ENCODE measurements at places on chromosomes 7 and 10. TPM values are rescaled to one million over a fixed set of nuclear protein-coding genes. Genes with fewer than 3 reads are reported as not detected.

The USP6NL gene
- 2.8 TPM for total RNA-seq

The FOXI2 gene
- not detected for total RNA-seq

The HYAL4 gene
- not detected for total RNA-seq

- no peak overlapping the region for H3K27ac ChIP-seq
- H3K36me3 ChIP-seq, result no peaks in the 10 kb centered on the region
- H3K4me1 ChIP-seq, result no peaks in the 10 kb centered on the region
- DNase-seq, result no peak
- H3K27me3 ChIP-seq, result no peaks in the 10 kb centered on the region
Measured at GRCh38 chr7:5404421-5404826, 19.2 kb downstream of the TNRC18 start.

GRCh38 chr7:158351481-158351880 is 236.1 kb downstream of the PTPRN2 start:
- no peaks in the 10 kb centered on the region for H3K4me1 ChIP-seq
- H3K4me3 ChIP-seq, result no peak overlapping the region
- DNase-seq, result no peak

- no peaks in the 10 kb centered on the region for H3K4me1 ChIP-seq
- H3K4me3 ChIP-seq, result no peak overlapping the region
- no peak overlapping the region for H3K27ac ChIP-seq
- H3K36me3 ChIP-seq, result no peaks in the 10 kb centered on the region
- peaks cover 2% of the 10 kb centered on the region for H3K27me3 ChIP-seq
- no peak for DNase-seq
Measured at GRCh38 chr7:87785368-87785995, 90.7 kb downstream of the SLC25A40 start.

DNA sequence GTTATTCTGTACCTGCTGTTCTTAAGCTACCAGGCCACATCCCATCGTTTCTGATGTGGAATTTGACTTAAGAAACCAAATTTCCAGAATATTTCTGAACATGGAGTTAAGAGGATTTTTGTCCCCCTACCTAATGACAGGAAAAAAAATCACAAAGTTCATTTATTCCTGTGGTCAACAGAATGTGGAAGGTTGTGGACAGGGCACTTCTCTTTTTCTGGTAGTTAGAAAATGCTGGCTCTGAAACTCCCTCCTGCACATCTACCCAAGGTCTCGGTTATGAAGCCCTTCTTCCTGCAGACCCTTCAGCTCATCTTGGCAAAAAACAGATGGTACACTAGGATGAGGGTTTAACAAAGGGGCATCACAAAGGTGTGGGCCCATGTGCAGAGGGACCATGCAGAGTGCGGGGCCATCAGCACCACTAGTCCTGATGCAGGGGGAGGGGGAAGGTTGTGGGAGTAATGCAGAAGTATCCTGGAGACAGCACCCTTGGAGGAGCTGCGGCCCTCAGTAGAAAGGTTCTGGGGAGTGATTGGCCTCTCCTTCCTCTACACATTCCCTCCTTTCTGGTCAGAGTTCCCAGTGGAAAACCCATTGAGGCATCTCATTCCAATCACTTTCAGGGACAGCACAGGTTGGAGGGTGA is 9.8 kb downstream of the ALOX5 start:
- no peaks in the 10 kb centered on the region for H3K27me3 ChIP-seq
- no peak overlapping the region for H3K27ac ChIP-seq
- H3K4me3 ChIP-seq, result no peak overlapping the region
- no peak for DNase-seq
- H3K4me1 ChIP-seq, result no peaks in the 10 kb centered on the region
- H3K36me3 ChIP-seq, result no peaks in the 10 kb centered on the region

DNA sequence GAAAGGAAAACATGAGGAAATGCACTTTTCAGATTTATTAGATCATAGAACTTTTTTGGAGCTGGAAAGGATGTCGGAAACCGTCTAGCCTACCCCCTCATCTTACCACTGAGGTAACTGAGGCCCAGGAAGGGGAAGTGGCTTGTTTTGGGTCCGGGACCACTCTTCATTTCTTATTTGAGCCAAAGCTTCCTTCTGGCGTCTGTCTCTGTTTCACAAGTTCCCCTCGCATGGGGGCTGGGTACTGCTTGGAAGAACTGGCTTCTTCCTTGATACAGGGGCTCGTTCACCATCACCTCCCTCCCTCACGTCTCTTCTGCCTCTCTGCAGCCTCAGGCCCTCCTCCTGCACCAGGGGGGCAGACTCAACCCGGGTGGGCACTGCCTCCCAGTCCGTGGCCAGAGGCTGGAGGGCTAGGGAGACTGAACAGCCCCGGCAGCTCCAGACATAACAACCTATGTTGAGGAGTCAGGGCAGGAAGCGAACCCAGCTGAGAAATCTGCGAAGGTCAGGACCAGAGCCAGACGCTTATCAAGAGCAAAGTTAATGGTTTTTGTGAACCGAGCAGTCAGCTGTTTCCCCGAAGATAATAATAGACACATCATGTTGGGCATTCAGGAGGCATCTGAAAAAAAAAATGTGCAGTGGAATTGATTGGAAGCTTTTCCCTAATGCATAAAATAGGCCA is 12.9 kb downstream of the HTRA1 start:
- no peak for DNase-seq
- H3K4me3 ChIP-seq, result no peak overlapping the region
- peaks cover 10% of the 10 kb centered on the region for H3K27me3 ChIP-seq
- H3K36me3 ChIP-seq, result no peaks in the 10 kb centered on the region
- H3K4me1 ChIP-seq, result no peaks in the 10 kb centered on the region

DNA sequence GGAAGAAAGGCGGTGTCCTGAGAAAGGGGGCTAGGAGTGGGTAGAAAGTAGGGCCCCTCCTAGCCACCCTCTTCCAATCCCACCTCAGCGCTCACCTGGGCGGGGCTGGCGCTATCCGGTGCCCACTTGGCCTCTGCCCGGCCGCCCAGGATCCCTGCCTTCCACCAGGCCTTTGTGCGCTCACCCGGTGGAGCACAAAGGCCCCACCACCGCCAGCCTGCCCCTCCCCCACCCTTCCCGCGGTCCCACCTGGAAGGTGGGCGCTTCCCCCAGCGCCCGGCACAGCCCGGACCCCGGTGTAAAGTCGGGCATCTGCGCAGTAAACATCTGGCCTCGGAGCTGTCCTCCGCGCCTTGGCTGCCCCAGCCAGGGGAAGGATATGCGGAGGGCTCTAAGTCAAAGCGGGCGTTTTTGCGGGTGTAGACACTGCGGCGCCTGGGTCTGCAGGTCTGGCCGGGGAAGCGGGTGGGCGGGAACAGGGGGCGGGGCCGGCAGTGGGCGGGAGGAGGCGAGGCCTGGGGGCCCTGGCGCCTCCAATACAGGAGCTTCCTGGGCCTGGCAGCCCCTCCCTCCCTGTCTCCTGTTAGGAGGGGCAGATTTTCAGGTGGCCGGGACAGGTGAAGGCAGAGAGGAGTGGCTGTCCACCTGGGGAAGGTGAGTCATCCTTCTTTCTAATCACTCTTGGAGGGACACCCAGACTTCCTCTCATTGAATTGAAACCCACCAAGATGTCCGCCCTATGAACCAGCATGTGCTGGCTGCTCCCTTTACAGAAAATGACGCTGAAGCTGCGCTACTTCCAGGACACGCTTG is 49.3 kb downstream of the PNLIPRP2 start:
- H3K27me3 ChIP-seq, result no peaks in the 10 kb centered on the region
- no peak for DNase-seq
- no peaks in the 10 kb centered on the region for H3K36me3 ChIP-seq
- H3K4me3 ChIP-seq, result no peak overlapping the region
- H3K27ac ChIP-seq, result no peak overlapping the region
- no peaks in the 10 kb centered on the region for H3K4me1 ChIP-seq

DNA sequence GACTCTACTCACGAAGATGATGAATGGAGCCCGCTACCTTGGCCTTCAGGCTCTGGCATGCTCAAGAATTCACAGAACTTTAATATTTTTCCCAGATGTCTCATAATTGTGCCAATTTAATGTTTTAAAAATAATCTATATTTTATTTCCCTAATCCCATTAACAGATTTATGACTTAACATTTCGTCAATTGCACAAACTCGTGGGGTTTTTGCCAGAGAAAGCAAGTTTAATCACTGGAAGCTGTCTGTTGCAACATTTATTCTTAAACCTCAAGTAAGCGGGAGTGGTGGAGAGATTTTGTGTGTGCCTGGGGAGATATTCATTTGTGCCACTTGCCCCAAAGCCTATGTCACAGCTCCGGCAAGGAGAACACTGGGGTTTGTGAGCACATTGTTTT is 117.9 kb downstream of the TEX36 start:
- no peaks in the 10 kb centered on the region for H3K27me3 ChIP-seq
- no peaks in the 10 kb centered on the region for H3K36me3 ChIP-seq
- no peaks in the 10 kb centered on the region for H3K4me1 ChIP-seq
- H3K27ac ChIP-seq, result no peak overlapping the region
- no peak for DNase-seq

- H3K27ac ChIP-seq, result no peak overlapping the region
- no peaks in the 10 kb centered on the region for H3K27me3 ChIP-seq
- H3K36me3 ChIP-seq, result no peaks in the 10 kb centered on the region
- H3K4me3 ChIP-seq, result no peak overlapping the region
- H3K4me1 ChIP-seq, result no peaks in the 10 kb centered on the region
- no peak for DNase-seq
Measured at GRCh38 chr10:111482621-111483216, 405.9 kb downstream of the ADRA2A start.

- H3K4me1 ChIP-seq, result no peaks in the 10 kb centered on the region
- no peak overlapping the region for H3K4me3 ChIP-seq
- no peak for DNase-seq
- no peaks in the 10 kb centered on the region for H3K27me3 ChIP-seq
Measured at GRCh38 chr7:75055830-75056772, 17.5 kb downstream of the RCC1L start.

- no peak for DNase-seq
- no peaks in the 10 kb centered on the region for H3K27me3 ChIP-seq
- no peak overlapping the region for H3K27ac ChIP-seq
- H3K4me3 ChIP-seq, result no peak overlapping the region
- H3K36me3 ChIP-seq, result no peaks in the 10 kb centered on the region
Measured at GRCh38 chr7:4168541-4168940, 513.6 kb upstream of the FOXK1 start.

DNA sequence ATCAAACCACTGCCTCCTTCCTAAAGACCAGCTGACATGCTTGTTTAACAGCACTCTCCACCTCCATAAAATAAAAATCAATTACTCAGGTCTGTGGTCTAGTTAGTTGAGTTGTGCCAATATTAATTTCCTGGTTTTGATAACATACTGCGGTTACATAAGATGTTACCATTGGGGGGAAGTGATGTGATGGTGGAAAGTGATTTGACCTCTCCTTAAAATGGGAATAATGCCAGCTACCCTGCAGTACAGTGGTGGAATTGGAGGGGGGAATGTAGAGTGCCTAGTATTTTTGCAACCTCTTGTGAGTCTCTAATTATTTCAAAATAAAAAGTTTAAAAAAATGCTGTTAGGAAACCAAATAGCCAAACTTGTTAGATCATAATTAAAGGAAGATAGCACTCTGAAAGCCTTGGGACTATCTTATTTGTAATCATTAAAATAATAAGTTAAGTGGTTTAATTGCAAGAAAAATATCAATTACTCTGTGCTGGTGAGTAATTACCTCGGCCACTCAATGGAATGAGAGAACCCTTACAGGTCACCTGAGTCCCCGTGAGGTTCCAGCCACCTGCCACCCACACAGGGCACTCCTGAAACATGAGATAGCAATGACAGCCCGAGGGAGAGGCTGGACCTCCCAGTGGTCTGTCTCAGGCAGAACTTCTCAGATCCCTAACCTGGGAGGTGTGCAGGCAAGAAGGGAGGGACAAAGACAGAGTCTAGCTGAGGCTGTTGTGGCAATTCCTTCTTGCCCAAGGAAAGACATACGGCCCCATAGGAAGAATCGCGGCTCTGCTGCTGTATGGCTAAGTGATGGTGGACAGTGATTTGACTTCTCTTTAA is 94.1 kb downstream of the SH3PXD2A start:
- DNase-seq, result no peak
- H3K27me3 ChIP-seq, result no peaks in the 10 kb centered on the region
- H3K4me3 ChIP-seq, result no peak overlapping the region
- no peaks in the 10 kb centered on the region for H3K36me3 ChIP-seq
- H3K27ac ChIP-seq, result peak overlapping the region; percentile 3

DNA sequence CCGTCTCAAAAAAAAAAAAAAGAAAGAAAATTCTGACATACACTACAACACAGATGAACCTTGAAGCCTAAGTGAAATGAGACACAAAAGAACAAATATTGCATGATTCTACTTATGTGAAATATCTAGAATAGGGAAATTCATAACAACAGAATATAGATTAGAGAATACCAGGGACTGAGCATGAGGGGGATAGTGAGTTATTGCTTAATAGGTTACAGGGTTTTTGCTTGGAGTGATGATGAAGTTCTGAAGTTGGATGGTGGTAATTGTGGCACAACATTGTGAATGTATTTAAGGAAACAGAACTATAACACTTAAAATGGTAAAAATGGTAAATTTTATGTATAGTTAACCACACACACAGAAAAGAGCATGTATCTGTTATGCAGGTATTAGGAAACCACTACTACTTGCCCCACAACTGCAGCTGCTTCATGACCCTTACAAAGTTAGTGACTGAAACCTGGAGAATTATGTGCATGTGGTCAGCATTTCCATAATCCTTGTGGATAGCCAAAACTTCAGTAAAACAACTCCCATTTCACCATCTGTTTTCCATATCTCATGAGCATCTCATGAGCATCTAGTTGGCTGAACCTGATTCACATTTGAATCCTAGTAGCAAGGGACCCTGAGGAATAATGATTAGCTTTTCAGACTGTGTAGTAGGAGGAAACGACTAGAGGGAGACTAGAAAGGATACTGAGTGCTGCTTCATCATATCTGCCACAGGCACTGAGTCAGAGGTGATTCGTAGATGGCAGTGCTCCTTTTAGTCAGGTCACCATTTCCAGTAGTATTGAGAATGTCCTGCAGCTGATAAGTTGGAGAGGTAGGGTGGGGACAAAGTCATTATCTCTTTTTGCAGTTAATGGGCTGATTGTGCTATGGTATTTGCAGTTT is 26.3 kb downstream of the SAMD8 start:
- H3K4me3 ChIP-seq, result no peak overlapping the region
- H3K36me3 ChIP-seq, result no peaks in the 10 kb centered on the region
- no peaks in the 10 kb centered on the region for H3K27me3 ChIP-seq
- peak overlapping the region; percentile 14 for H3K27ac ChIP-seq
- no peaks in the 10 kb centered on the region for H3K4me1 ChIP-seq

DNA sequence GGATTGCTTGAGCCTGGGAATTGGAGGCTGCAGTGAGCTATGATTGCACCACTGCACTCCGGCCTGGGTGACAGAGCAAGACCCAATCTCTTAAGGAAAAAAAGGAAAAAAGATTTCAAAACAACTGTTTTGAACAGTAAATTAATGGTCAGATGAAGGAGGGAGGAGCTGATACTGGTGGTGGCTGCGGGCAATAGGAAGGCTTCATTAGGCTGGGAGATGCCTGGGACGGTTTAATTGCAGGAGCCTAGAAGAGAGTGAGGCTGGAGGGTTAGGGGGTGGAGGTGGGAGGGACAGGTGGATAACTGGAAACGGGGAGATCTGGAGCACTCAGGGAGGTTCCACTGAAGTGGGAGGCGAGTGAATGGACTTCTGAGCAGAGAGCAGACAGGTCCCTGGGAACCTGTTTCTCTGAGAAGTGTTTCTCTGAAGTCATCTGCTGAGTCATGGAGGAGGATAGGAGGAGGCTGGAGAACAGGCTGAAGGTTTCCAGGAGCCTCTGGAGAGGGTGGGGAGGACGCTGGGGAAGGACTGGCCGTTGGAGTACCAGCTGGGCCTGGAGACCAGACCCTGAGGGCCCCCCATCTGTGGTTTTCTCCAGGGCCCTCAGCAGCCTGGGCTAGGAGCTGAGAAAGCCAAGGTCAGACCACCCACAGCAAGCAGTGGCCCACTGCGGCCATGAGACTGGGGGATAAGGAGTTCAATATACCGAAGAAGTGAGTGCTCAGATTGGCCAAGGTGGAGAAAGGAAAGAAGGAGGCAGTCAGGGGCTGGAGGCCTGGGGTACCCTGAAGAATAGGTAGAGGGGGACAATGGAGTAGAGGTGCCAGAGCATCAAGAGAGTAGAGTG is 14.4 kb upstream of the YWHAG start:
- H3K4me3 ChIP-seq, result no peak overlapping the region
- no peaks in the 10 kb centered on the region for H3K36me3 ChIP-seq
- peaks cover 3% of the 10 kb centered on the region for H3K27me3 ChIP-seq
- no peak overlapping the region for H3K27ac ChIP-seq

Measured in CD4-positive, CD25-positive, alpha-beta regulatory T cell (primary cell).